ENCODE measurements at places on chromosomes 4 and X. TPM values are rescaled to one million over a fixed set of nuclear protein-coding genes. Genes with fewer than 3 reads are reported as not detected.
A peak's percentile ranks its signal among the peaks of the same experiment; 100 is the strongest.

Gene ZNF157
- 2.2 TPM for total RNA-seq

Gene SPACA5
- not detected for total RNA-seq

Gene F9
- not detected for total RNA-seq

Gene SLC10A3
- 15.2 TPM for total RNA-seq

Gene RTL3
- not detected for total RNA-seq

Gene MID1IP1
- total RNA-seq = 50.0 TPM

DNA sequence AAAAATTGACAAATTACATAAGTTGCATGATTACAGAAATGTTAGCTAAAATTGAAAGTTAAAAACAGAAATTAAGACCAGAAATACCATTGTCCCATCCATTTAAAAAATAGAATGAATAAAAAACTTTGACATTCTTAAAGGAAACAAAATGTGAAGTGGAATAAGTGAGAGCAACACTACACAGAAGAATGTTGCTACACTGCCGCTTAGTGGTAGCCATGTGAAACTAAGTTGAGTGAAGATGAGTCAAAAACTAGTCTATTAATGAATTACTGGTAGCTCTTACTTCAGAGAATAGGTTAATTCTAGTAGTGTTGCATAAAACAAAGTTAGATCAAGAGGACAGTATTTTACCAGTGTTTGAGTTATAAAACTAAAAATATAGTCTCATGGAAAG is 571.0 kb upstream of the KLHL4 start:
- DNase-seq = no peak

GRCh38 chr4:103032574-103032973 is 13.1 kb upstream of the SLC9B1 start:
- no peak for DNase-seq

DNA sequence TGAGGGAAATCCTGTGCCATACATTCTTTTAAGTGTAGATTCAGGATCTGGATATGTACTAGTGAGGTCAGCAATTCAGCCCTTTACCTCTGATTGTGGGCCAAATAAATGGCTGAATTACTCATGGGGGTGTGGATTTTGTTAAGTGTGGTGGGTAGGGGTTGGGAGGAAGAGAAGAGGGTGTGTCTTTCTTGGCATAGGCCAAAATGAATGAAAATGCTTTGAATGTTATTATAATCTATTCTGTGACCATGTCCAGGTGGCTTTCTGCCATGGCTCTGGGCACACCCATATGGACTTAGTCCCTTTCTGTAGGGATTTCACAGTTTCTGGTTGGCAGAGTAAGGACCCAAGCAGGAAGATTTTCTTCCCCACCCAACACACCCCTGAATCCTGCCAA is 244.3 kb downstream of the CBR4 start:
- peak; percentile 91 for DNase-seq

DNA sequence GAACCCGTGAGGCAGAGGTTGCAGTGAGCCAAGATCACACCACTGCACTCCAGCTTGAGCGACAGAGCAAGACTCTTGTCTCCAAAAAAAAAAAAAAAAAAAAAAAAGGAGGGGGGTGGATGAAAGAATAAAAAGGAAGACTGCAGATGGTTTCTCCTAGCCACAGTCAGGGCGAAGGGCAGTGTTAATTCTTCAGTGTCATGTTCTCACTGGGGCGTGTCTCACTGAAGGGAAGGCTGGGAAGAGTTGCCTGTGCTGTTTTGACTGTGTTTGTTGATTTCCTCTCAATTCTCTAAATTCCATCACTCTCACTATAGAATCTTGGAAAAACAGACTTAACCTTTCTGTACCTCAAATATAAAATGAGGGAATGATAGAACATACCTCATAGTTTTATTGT is 71.6 kb upstream of the DHX15 start:
- no peak for DNase-seq

DNA sequence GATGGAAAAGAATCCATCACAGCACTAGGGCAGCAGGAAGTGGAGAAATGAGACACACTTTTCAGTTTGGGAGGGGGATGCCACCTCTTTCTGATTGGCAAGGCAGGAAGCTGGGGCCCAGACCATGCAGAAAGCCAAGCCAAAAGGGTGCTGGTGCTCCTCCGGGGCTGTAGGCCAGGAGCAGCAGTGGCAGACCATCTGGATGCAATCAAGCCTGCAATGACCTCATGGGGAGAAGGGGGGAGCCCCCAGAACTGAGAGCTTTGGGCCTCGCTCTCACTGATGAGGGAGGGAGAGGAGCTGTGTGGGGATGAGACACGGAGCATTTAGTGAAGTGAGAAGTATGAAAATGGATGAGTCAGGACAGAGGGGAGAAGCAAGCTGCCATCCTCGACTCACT is 141.3 kb upstream of the NALF2 start:
- peak; percentile 86 for DNase-seq

Data from MG63 (cell line).